ENCODE measurements at places on chromosomes 1 and 21.
A peak's percentile ranks its signal among the peaks of the same experiment; 100 is the strongest.

GRCh38 chr1:157193702-157194391 lies 55.7 kb upstream of the ETV3 start:
- peak; percentile 21 for DNase-seq

DNA sequence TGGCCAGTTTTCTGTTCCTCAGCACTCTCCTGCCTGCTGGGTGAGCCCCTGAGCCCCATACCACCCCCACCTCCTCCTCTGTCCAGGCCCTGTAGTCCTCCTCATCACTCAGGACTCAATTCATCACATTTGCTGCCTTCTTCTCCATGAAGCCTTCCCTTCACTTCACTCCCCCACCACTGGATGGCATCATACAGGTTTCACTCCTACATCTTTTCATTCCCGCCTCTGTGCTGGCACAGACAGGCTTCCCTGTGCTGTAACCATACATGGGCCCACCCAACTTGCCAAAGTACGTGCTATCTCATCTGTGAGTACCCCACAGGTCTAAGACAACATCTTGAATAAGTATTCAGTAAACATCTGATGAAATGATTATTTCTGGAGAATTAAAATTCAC lies 56.9 kb downstream of the SLC45A1 start:
- no peak for DNase-seq

GRCh38 chr1:110582378-110582777 lies 23.8 kb downstream of the KCNA2 start:
- DNase-seq = no peak

DNA sequence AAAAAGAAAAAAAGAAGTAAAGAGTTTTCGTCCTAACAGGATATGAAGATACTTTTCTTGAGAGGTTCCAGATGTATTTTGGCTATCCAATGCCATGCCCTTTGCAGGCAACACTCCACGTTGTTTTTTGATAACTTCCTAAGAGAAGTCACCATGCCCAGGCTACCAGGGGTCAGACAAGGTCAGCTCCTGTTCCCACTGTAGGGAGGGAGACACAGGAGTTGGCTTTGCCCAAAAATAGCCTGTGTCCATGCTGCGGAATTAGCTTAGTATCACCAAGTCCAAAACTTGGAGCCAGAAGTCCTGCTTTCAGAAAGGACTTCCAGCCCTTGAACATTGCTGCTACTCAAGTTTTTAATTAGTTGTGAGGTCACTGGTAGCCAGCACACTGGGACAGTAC lies 62.1 kb upstream of the NRIP1 start:
- DNase-seq = no peak

GRCh38 chr1:7591565-7591964 lies 179.5 kb upstream of the VAMP3 start:
- no peak for DNase-seq

- no peak for DNase-seq
Observed at GRCh38 chr1:207920444-207921021, 9.6 kb upstream of the CD34 start.

DNA sequence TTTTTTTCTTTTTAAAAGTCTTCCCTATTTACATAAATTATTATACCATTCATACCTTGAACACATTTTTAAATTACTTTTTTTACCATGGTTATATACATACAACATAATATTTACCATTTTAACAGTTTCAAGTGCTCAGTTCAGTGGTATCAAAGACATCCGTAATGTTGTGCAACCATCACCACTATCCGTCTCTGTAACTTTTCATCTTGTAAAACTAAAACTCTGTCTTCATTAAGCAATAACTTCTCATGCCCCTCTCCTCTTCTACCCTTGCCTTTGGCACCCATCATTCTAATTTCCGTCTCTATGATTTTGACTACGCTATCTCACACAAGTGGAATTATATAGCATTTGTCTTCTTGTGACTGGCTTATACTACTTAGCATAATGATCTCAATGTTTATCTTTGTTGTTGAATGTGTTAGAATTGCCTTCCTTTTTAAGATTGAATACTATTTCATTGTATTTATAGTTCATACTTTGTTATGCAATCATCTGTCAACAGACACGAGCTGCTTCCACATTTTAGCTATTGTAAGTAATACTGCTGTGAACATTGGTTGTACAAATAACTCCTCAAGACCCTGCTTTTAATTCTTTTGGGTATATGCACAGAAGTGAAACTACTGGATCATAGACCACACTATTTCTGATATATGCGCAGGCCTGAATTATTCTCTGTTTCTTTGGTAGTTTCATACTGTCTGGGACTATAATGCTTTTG lies 689.5 kb upstream of the NCAM2 start:
- no peak for DNase-seq

DNA sequence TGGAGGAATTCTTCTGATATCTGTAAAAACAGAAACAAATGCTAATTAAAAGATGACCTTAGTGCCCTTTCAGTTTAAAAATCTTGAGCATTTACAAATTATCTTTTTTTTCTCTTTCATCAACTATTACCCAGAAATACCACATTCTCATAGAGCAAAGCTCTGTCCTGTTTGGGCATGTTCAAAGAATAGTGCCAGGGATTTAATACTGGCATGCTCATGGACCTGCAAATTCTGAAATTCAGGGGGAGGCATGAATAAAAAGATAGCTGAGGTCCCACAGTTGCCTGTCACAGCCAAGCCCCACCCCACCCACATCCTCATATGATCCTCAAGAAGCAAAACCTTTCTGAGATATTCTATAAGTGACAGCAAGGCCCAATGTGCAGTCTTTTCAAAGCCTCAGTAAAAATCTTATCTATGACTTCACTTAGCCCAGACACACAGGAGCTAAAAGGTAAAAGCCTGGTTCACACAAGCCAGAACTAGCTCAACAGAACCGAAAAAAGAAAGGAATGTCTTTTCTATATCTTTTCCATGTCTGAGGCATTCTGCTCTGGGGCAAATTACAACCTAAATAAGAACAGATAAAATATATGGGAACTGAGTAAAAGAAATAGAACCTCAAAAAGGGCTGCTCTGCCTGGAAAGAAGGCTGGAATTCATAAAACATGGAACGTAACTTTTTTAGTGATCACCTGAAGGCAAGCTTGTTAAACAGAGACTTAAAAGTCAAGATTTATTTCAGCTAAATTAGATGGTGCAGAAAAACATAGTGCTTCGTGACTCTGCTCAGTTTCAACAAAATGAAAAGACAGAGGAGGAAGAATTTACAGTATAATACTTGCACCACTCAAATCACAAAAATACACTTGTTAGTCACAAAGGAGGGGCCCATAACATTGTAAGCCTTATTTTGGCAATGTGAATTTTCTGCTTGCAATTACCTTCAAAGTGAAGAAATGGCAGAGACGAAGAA lies 11.0 kb downstream of the WLS start:
- DNase-seq = no peak

DNA sequence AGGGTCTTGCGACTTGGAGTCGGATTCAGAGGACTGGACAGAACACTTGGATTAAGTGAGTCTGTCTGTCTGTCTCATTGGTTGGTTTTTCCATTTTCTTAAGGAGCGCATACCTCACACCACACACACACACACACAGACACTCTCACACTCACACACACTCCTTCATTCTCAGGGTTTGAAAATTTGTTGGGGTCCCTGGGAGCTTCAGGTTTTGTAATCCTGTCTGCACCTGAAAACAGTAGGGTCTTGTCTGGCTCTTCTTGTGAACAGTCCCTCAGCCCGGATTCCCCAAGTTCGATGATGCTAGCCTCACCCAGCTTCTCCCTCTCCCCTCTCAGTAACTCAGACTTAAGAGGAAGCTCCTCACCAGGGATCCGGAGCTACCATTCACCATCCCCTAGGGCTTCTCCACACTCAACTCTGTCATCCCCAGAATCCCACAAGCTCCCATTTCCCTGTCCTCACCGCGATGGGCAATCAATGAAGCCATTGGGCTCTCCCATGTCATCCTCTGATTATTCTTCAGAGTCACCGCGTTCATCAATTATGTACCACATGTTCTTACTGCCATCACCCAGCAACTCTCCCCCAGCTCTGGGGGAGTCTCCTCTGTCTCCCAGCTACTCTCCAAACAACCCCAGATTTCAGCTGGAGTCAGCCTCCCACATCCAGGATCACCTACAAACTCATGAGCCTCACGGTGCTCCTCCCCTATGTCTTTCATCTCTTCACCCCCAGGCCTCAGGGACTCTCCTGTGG lies 1530.9 kb upstream of the TPTE start:
- no peak for DNase-seq

DNA sequence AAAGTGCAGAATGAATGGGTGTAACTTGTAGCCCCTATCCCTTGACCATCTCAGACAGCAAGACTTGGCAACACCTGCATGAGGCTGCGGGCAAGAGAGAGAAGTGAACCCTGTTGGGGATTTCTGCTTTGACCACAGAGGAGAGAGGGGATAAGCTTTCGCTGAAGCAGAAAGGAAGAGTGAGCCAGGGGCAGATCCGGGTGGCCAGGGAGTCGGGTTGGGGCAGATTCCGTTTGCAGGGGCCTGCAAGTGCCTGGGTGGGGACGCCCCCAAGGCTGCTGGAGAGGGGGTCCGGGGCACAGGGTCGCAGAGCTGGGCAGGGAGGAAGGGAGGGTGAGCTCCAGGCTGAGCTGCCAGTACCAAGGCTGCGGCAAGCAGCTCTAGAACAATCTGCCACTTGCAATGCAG lies 25.3 kb upstream of the PIK3CD start:
- peak; percentile 17 for DNase-seq

DNA sequence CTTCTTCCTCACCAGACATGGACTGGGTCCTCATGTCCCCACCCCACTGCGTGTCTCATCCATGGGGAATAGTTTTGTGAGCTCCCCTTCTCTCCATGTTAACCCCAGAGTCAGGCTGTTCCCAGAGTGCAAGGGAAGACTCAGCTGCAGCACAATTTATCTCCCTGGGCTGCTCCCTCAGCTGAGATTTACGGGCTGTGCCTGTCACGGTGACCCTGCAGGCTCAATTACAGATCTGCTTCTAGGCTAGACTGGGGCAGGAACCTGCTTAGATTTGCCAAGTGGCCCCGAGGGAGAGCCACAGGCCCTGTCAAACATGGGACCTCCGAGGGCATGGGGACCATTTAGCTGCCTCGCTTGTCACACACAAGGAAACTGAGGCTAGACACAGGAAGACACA lies 37.8 kb downstream of the CDCP2 start:
- DNase-seq = no peak

DNA sequence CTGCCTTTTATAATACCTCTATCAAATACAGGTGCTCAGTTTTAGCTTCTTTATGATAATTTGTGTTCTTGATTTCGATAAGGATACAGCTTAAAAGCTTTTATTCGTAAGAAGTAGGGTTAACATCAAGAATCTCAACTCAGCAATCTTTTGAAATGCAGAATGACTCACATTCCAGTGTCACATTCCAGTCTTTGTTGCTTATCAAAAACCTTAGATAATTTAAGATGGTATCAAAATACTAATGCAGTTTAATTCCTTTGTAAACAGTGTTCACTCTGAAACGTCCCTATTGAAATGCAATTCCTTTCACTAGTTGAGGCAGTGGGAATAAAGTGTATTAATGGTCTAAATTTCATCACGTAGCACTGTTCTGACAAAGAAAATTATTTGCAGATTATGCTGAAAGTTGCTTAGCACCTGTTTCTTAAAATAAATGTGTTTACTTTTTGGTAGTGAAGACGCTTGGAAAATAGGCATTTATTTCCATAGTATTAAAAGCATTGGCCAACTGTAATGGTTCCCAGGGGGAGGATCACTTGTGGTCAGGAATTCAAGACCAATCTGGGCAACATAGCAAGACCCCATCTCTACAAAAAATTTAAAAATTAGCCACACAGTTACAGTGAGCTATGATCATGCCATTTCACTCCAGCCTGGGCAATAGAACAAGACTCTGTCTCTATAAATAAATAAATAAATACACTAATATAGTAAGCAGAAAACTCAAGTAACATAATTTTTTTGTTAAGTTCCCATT lies 10.1 kb upstream of the CNN3 start:
- DNase-seq = no peak

DNA sequence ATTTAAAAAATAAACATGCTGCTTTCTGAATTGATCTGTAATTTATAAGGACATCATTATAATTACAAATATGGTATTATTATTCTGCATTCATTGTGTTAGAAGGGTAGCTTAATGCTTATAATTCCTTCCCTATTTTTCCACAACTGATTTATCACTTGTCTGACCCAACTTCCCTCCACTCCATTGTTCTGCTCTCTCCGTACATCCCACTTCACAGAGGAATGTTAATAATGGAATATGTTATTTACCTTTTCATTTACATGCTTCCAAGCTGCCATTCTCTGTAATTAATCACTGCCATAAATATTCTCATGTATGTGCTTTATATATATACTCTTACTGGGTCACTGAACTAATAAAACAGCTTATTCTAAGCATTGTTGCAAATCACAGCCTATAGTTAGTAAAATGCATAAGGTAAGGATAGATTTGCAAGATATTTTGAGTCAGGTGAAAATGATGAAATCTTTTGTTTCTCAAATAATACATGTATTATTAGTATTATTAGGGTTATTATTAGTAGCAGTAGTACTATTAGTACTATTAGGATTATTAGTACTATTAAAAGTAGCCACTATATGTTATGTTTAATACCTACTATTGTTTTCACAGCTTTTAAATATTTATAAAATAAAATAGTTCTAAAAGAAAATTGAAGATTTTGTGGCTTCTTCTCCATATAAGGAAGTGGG lies 70.6 kb upstream of the NEK7 start:
- no peak for DNase-seq

DNA sequence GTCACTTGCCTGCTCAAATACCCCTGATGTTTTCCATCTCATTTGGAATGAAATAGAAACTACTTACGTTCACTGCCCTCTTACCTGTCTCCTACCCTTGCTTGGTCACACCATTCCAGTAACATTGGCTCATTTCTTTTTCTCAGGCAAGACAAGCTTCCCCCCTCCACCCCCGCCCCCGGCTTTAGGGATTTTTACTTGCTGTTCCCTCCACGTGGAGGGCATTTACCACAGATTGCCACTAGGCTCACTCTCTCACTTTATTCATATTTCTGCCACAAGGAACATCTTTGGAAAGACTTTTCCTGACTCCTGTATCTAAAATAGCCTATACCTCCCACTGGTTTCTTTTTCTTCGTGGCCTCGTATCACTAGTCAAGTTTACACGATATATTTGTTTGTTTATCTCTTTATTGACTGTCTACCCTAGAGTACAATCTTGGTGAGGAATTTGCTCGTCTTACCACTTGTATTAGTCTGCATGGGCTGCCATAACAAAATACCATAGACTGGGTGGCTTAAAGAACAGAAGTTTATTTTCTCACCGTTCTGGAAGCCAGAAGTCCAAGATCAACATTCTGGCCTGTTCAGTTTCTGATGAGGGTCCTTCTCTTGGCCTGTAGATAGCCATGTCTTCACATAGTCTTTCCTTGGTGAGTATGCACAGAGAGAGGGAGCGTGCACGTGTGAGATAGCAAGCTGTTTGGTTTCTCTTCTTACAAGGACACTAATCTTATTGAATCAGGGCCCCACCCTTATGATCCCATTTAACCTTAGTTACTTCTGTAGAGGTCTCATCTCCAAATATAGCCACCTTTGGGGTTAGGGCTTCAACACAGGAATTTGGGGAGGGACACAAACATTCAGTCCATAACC lies 126.2 kb downstream of the NRDC start:
- DNase-seq = no peak

- DNase-seq = no peak
Observed at GRCh38 chr21:44959376-44960091, 19.7 kb downstream of the SLX9 start.
